ENCODE measurements at places on chromosomes 3 and 15.

- DNase-seq, result no peak
These were observed 15.4 kb downstream of the WNT5A start for GRCh38 chr3:55471522-55472280.

- DNase-seq, result no peak
These were observed 4.8 kb downstream of the IDH2 start for GRCh38 chr15:90097475-90097874.

DNA sequence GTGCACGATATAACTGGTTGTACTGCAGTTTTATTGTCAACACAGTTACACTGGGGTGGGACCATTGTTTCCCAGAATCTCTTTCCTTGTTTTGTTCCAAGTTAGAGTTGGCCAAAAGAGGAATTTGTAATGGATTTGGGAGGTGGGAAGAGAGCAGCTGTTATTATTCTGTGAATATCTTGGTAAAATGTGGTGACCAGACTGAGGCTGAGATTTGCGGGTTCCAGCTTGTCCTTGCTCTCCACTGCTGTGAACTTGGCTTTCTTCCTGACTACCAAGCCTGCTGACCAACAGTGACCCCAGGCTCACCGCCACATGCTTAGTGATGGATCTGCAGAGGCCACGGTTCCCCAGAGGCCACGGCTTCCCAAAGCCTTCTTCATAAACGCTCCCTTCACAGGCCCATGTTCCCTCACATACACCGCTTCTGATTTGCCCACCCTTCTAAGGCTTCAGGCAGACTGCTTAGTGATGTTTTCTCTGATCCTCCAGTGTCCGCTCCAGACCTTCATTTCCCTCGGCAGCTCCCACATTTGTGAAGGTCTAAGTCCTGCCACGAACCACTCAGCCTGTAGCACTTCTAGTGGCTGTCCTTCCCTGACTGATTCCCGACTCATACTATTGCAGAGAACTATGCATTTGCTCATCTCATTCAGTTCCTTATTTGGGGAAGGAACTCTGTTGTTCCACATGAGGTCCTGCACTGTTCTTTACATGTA is 525.5 kb upstream of the RGMA start:
- no peak for DNase-seq

- DNase-seq, result peak; percentile 70
These were observed 99.6 kb downstream of the MITF start for GRCh38 chr3:69838696-69839515.

- peak; percentile 71 for DNase-seq
These were observed 374.3 kb upstream of the TGFBR2 start for GRCh38 chr3:30232142-30232541.

GRCh38 chr3:38149708-38150107 is 11.2 kb downstream of the MYD88 start:
- no peak for DNase-seq

GRCh38 chr3:24197809-24198208 is 252.7 kb downstream of the NR1D2 start:
- no peak for DNase-seq

GRCh38 chr15:74010929-74011540 is 16.5 kb downstream of the PML start:
- no peak for DNase-seq

DNA sequence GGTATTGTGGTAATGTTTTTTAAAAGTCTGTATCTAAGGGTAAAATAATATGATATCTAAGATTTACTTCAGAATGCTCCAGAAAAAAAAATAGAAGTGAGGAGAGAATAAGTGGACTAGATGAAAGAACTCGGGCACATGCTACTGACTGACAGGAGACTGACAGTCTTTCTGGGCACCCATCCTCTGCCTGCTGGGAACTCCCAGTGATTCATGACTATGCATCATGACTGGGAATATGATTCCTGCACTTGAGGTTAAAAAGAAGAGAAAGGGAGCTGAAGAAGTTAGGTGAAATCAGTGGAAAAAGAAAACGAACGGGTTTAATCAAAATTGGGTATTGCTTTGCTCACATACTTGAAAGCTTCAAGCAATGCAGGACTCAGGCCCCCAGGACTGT is 35.7 kb upstream of the SPSB4 start:
- DNase-seq, result no peak

- no peak for DNase-seq
These were observed 75.4 kb downstream of the ADCY5 start for GRCh38 chr3:123373474-123373987.

GRCh38 chr3:173529062-173529711 is 131.6 kb downstream of the NLGN1 start:
- peak; percentile 7 for DNase-seq

DNA sequence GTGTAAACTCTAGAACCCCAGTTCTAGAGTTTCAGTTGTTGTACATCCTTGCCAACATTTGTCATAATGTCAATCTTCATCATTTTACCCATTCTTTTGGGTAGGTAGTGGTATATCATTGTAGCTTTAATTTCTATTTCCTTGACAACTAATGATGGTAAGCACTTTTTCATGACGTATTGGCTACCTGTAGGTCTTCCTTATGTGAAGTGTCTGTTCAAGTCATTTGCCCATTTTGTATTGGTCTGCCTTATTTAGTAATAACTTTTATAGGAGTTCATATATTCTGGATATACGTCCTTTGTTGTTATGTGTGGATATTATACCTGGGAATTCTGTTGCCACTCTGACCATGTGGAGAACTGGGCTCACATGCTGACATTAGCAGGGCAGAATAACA is 73.8 kb upstream of the ACTC1 start:
- DNase-seq, result no peak

- no peak for DNase-seq
These were observed 200.4 kb upstream of the ADAMTS9 start for GRCh38 chr3:64888165-64888564.

GRCh38 chr3:154844863-154845262 is 235.3 kb upstream of the MME start:
- no peak for DNase-seq

DNA sequence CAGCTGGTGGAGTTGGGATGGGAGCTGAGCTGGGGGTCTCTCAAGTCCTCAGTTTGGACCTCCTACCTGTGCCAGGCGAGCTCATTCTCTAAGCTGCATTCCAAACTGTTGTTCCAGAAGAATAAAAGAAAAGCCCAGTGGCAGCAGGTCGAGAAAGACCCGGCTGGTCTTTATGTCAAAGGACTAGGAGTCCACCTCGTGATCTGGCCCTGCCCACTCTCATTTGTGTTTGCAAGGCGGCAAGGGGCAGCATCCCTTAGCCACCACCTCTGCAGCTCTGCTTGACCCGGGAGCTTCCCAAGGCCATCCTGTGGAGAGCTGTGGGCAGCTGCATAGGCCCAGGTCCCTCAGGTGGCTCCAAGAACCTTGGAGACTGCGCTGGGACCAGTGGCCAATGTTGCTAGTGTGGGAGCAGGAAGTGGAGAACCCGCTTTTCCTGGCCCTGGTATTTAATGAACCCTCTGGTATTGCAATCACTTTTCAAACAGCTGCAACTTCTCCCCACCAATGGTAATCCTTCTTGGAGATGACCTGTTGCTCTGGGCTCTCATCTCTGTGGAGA is 30.9 kb downstream of the KY start:
- no peak for DNase-seq

- peak; percentile 32 for DNase-seq
These were observed 406.0 kb downstream of the ZBTB20 start for GRCh38 chr3:114741066-114741465.

GRCh38 chr3:100548053-100548452 is 55.6 kb downstream of the TMEM45A start:
- peak; percentile 24 for DNase-seq

- no peak for DNase-seq
These were observed 314.7 kb downstream of the RORA start for GRCh38 chr15:60914360-60914759.

- peak; percentile 10 for DNase-seq
These were observed 5.5 kb downstream of the DIS3L start for GRCh38 chr15:66298803-66299251.

- DNase-seq, result peak; percentile 3
These were observed 75.5 kb downstream of the ADAMTS9 start for GRCh38 chr3:64612082-64612860.

- no peak for DNase-seq
These were observed 12.2 kb downstream of the ROBO2 start for GRCh38 chr3:77052051-77052501.

DNA sequence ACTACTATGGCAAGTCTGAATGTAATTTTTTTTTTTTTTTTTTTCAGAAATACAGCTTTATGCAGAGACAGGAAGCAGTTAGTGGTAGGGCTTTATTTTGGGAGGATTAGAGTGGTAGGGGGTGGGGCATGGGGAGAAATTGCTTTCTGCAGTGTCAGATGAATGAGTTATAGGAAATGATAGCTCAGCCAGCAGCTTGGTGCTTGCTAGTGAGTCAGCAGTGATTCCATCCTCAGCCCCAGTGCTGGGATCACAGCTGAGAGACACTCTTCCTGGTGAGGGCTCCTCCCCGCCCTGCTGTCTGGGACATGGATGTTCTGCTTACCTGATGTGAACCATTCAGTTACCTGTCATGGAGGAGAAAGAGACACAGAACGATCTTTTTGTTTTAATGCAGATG is 39.6 kb downstream of the SEMA6D start:
- DNase-seq, result peak; percentile 96

GRCh38 chr3:141425523-141426233 is 57.4 kb downstream of the ZBTB38 start:
- DNase-seq, result peak; percentile 61

DNA sequence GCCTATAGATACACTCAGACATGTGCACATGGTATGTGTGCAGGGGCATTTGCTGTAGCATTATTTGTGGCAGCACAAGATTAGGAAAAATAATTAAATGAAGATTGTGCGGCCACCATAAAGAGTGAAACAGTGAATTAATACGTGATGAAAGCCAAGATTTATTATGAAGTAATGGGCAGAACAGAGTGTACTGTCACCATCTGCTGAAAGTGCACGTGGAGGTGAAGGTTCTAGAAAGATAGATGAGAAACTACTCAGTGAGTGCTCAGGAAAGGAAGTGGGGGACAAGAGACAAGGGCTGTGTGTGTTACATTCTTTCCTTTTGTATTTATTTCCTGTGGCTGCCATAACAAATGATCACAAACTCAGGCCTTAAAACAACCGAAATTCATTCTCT is 246.1 kb upstream of the ATP10A start:
- no peak for DNase-seq

DNA sequence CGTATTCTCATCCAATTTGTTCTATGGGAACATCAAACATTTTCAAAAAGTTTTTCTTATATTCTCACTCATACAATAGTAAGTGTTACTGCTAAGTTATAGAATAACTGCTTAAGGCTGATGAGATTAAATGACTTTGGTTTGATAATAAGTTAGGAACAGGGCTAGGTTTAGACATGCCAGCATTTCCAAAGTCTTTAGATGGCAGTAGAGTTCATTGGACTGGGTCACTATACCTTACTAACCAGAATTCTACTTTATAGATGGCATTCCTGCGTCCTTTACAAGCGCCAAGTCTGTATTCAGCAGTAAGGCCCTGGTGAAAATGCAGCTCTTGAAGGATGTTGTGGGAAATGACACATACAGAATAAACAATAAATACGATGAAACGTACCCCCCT is 21.7 kb downstream of the PLAAT1 start:
- DNase-seq, result no peak

- DNase-seq, result no peak
These were observed 73.4 kb downstream of the HMCES start for GRCh38 chr3:129352045-129352444.

DNA sequence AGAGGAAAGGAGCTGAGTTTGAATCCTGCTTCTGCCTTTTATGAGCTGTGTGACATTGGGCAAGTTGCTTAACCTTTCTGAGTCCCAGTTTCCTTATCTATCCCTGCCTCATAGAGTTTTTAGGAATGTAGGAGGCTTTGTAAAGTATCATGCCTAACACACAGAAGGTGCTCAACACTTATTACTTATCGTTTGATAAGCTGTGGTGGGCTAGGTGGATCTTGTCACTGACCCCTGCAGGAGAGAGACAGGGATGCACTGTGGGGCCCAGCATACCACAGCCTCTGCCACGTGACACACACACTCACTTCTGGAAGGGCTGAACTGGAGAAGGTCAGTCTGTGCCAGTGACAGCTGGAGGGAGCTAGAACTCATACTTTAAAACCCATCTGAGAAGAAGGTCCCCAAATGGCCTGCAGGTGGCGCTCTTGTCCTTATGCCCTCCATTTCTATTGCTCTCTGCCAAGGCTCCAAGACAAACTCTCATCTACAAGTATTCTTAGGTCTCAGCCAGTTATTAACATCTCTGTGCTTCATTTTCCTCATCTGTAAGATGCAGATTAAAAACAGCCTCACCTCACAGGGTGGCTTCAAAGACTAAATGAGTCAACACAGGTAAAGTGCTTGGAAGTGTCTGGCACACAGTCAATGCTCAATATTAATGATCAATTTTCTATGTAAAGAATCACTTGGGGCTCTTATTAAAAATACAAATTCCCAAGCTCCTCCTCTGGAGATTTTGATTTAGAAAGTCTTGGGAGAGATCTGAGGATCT is 57.5 kb upstream of the HACD2 start:
- DNase-seq, result peak; percentile 92

DNA sequence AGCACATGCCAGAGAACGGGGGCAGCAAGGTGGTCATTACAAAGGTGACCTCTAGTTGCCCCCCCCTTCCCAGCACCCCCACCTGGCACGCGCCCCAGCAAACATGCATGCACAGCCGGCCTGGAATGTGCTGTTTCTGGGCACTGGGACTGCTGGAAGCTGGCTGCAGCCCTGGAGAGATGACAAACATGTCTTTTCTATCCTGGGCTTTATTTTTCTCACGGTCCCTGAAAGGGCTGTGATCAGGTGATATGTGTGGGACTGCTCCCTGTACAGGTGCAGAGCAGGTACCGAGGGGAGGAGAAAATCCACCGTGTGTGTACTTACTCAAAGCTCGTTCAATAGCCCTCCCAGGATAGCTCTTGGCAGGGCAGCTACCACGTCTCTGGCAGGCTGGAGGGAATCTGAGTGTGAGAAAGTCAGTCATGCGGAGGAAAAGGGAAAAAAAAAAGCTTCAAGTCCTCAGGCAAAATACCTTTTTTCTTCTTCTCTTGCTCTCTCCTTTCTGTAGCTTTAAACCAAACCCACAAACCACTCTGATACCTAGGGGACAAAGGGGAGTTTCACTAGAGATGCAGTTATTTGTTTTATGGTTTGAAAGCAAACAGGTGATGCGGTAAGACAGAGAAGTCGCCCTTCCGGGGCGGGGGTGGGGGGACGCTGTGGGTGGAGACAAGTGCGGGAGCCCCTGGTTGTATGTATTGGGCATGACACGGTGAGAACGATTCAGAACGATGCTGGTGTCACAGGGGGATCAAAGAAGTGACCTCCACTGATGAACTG is 5.0 kb upstream of the HES1 start:
- peak; percentile 39 for DNase-seq

DNA sequence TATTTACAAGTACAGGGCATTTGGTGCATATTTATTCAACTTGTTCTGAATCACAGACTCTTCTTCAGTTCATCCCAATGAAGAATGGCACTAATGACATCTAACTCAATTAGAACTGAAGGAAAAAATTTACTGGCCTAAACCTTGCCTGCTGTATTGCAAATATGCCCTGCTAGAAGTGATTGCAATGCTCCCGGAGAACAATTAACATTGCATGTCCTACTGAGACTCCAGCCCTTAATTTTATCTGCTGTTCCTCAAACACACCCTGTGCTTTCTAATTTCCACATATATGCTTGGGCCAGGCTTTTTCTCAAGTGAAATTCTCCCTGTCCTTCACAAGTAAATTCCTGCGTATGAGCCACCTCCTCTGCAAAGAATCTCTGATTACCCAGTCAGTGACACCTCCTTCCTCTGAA is 8.3 kb downstream of the ACKR4 start:
- no peak for DNase-seq

Data from fibroblast of skin of right biceps (primary cell).